ENCODE measurements at places on chromosomes 6 and 20.

- no peak for DNase-seq
These were observed 196.4 kb upstream of the ZNF184 start for GRCh38 chr6:27669295-27669623.

DNA sequence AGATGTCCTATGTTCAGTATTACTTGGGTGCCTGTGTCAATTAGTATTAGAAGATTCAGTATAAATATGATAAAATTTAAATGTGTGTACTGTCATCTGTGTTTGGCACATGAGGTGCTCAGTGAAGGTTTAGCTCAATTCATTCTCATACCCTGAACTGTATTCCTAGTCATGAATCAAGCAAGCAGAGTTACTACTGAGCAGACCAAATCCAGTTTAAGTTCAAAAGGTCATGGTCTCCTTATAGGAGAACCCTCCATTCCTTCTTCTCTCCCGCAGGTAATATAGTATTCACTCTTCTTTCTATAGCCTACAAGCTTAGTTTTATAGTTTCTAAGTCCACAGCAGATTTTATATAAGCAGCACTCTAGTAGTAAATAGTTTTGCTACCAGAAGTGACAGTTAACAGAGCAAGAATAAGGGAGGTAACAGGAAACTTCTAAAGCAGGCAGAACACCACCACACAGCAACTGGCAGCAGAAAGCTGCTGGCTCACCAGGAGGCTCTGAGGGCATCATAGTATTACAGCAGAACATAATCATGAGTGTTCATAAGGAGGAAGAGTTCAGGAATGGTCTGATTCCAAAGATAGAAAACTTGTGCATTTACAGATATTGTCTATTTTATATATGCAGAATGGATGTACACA is 133.2 kb downstream of the SLC16A10 start:
- DNase-seq = no peak

- DNase-seq = no peak
These were observed 74.9 kb upstream of the SMLR1 start for GRCh38 chr6:130752267-130752666.

GRCh38 chr20:24059174-24059573 is 70.6 kb upstream of the GGTLC1 start:
- no peak for DNase-seq
